Lower lobe of right lung (tissue), 2 donors: ENCODE measurements at places on chromosomes 3 and 15. TPM values are rescaled to one million over a fixed set of nuclear protein-coding genes. Genes with fewer than 3 reads are reported as not detected.

ACVR2B gene
- total RNA-seq: 8.2 TPM

SPINK8 gene
- not detected for total RNA-seq

WDR93 gene
- 1.2 TPM for total RNA-seq

GABRR3 gene
- total RNA-seq: not detected

NCKIPSD gene
- 20.7 TPM for total RNA-seq

GOLGA6L4 gene
- 1.6 TPM for total RNA-seq

CASR gene
- total RNA-seq: not detected

RLBP1 gene
- total RNA-seq: not detected

MAP1A gene
- total RNA-seq: 7.1 TPM

A4GNT gene
- total RNA-seq: 0.41 TPM

TUSC7 gene
- total RNA-seq: not detected

MED12L gene
- total RNA-seq: 0.44 TPM

STRIT1 gene
- total RNA-seq: not detected

NXPE3 gene
- 22.0 TPM for total RNA-seq

HHLA2 gene
- total RNA-seq: 4.9 TPM

PHLDB2 gene
- 33.6 TPM for total RNA-seq

MKRN2OS gene
- not detected for total RNA-seq

GRAMD2A gene
- 29.3 TPM for total RNA-seq

- no peaks in the 10 kb centered on the region for H3K27me3 ChIP-seq
- H3K4me1 ChIP-seq: peaks cover 7% of the 10 kb centered on the region
- DNase-seq: no peak
- H3K4me3 ChIP-seq: no peak overlapping the region
- H3K27ac ChIP-seq: no peak overlapping the region
- H3K36me3 ChIP-seq: no peaks in the 10 kb centered on the region
Observed at GRCh38 chr3:183386651-183387050, 41.8 kb downstream of the MCF2L2 start.

GRCh38 chr15:67090297-67091070 is 25.1 kb downstream of the SMAD3 start:
- H3K4me1 ChIP-seq: peaks cover 78% of the 10 kb centered on the region
- H3K4me3 ChIP-seq: no peak overlapping the region
- H3K27ac ChIP-seq: no peak overlapping the region
- H3K27me3 ChIP-seq: no peaks in the 10 kb centered on the region
- H3K36me3 ChIP-seq: peaks cover 6% of the 10 kb centered on the region
- DNase-seq: no peak

DNA sequence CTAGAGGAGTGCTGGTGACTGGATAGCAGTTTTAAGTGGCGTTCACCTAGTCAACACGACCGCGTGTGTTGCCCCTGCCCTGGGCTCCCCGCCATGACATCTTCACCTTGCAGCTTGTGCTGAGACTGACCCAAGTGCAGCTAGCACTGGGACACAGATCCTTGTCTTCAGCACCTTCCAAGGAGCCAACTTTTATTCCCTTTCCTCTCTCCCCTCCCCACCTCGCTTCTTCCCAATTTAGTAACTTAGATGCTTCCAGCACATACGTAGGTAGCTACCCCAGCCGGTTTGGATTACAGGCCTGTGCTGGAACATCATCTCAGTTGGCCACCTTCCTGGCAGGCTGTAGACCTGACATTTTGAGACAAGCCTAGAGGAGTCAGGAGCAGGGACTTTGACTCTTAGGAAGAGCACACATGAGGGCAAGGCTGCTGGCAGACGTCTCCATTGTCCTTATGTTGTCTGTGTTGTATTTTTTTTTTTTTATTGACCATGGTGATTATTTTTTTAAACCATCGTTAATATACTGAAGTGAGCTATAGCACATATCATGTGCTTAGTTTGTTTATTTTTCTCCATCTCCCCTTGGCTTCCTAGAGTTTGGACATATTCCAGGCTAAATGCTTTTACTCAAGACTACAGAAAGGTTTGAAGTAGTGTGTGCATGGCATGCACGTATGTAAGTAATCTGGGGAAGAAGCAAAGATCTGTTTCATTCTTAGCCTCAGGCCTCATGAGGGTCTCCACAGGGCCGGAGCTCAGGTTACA is 61.1 kb downstream of the AAGAB start:
- H3K36me3 ChIP-seq: peaks cover 54% of the 10 kb centered on the region
- no peak overlapping the region for H3K4me3 ChIP-seq
- no peak overlapping the region for H3K27ac ChIP-seq

DNA sequence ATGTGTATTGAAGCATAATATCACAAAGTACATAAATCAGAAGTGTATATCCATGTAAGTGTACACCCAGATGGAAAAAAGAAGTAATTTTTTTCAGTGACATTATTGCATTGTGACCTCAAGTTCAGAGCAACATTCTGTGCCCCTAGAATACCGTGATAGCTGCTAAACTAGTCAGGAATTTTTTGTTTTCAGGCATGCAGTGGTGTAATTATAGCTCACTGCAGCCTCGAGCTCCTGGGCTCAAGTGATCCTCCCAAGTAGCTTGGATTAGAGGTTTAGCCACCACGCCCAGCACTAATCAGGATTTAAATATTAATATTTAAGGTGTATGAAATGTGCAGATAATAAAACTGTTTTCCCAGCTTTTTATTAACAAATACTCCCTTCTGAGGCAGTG is 25.5 kb downstream of the SEC62 start:
- no peak for DNase-seq
- H3K36me3 ChIP-seq: peaks cover 78% of the 10 kb centered on the region
- H3K27me3 ChIP-seq: no peaks in the 10 kb centered on the region
- H3K4me3 ChIP-seq: no peak overlapping the region
- H3K27ac ChIP-seq: no peak overlapping the region

GRCh38 chr3:40737343-40737742 is 212.6 kb downstream of the ZNF621 start:
- no peak overlapping the region for H3K4me3 ChIP-seq
- H3K36me3 ChIP-seq: no peaks in the 10 kb centered on the region
- H3K27me3 ChIP-seq: no peaks in the 10 kb centered on the region
- H3K4me1 ChIP-seq: no peaks in the 10 kb centered on the region
- no peak for DNase-seq

DNA sequence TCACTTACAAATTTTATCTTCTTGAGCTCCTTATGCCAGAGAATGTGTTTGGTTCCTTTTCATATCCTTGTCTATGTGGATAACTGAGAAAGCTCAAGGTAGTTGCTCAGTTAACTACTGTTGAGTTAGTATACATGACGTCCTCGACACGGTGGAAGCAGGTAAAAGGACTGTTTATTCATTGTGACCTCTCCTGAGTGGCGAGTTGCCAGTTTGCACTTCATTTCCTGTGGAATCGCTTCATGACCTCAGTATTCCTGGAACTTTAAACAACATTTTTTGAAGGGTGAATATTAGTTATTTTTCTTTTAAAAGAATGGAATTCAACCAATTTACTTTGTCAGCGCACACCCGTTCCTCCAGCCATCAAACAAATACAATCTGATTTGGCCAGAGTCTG is 1.2 kb upstream of the TPRG1 start:
- DNase-seq: no peak
- H3K27ac ChIP-seq: no peak overlapping the region
- H3K27me3 ChIP-seq: no peaks in the 10 kb centered on the region
- H3K4me3 ChIP-seq: no peak overlapping the region
- no peaks in the 10 kb centered on the region for H3K4me1 ChIP-seq

- H3K27me3 ChIP-seq: no peaks in the 10 kb centered on the region
- H3K4me1 ChIP-seq: peaks cover 9% of the 10 kb centered on the region
- no peak overlapping the region for H3K4me3 ChIP-seq
- no peak overlapping the region for H3K27ac ChIP-seq
- H3K36me3 ChIP-seq: no peaks in the 10 kb centered on the region
Observed at GRCh38 chr3:197507081-197507480, 48.7 kb downstream of the BDH1 start.

GRCh38 chr3:25447925-25448324 is 19.9 kb downstream of the RARB start:
- peaks cover 16% of the 10 kb centered on the region for H3K4me1 ChIP-seq
- H3K27ac ChIP-seq: no peak overlapping the region
- H3K36me3 ChIP-seq: no peaks in the 10 kb centered on the region

GRCh38 chr3:77319711-77320110 is 279.8 kb downstream of the ROBO2 start:
- no peaks in the 10 kb centered on the region for H3K36me3 ChIP-seq
- no peak for DNase-seq
- H3K27ac ChIP-seq: no peak overlapping the region
- H3K4me3 ChIP-seq: no peak overlapping the region
- no peaks in the 10 kb centered on the region for H3K27me3 ChIP-seq
- no peaks in the 10 kb centered on the region for H3K4me1 ChIP-seq

DNA sequence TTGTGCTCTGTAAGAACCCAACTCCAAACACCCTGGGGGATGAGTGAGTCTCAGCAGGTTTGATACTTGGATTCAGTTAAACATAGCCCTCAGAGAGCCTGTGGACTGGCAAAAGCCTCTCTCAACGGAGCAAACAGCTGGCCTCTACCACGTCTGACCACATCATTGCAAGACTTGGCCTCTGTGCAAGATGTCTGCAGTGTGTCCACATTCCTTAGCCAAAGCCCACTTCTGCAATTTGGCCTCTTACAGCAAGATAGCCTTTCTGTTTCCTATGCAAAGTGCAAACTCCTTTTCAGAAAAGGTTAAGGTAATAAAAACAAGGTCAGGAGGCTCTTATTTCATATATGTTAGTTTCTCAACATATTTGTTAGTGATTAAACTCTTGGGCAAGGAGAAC is 27.9 kb downstream of the FBN1 start:
- no peak overlapping the region for H3K4me3 ChIP-seq
- no peak overlapping the region for H3K27ac ChIP-seq
- H3K36me3 ChIP-seq: no peaks in the 10 kb centered on the region
- no peaks in the 10 kb centered on the region for H3K27me3 ChIP-seq
- H3K4me1 ChIP-seq: no peaks in the 10 kb centered on the region
- peak; percentile 52 for DNase-seq

GRCh38 chr15:93029214-93029835 is 59.7 kb downstream of the RGMA start:
- peaks cover 60% of the 10 kb centered on the region for H3K4me1 ChIP-seq
- no peak overlapping the region for H3K4me3 ChIP-seq
- no peak for DNase-seq

DNA sequence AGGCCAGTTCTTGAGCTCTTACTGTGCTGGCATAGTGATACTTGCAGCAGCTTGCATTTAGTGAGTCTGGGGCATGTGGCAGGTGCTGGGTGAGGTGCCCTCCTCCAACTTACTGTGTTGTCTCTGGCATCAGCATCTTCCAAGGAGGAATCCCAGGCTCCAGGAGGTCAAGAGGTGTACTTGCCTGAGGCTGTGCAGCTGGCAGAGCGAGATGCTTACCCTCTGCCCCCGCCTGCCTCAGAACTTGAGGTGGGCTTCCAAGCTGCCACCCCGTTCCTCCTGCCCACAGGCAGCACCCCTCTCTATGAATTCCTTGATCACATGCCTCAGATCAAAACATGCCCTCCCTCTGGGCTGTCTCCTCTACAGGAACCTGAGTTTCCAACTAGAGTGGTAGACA is 86.0 kb downstream of the EEFSEC start:
- DNase-seq: no peak
- H3K27ac ChIP-seq: no peak overlapping the region
- H3K36me3 ChIP-seq: no peaks in the 10 kb centered on the region
- H3K27me3 ChIP-seq: no peaks in the 10 kb centered on the region
- H3K4me1 ChIP-seq: no peaks in the 10 kb centered on the region

DNA sequence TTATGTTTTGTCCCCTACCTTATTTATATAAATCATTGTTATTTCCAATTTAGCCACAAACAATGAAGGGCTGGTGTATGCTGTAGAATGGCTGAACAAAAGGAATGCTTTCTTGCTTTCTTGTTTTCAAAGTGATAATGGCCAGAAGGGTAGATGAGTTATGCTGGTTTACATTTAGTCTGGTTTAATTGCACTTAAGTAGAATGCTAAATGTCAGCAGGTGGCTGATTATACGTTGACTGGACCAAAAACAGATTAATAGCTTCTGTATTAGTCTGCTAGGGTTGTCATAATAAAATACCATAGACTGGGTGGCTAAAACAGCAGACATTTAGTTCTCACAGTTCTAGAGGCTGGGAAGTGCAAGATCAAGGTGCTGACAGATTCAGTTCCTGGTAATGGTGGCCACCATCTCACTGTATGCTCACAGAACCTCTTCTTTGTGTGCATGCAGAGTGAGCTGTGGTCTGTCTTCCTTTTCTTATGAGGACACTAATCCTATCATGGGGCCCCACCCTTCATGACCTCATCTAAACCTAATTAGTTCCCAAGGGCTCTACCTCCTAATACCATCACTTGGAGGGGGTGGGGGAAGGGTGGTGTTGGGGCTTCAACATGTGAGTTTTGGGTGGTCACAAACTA is 17.1 kb upstream of the XIRP1 start:
- no peaks in the 10 kb centered on the region for H3K27me3 ChIP-seq
- no peak for DNase-seq
- H3K27ac ChIP-seq: no peak overlapping the region
- no peaks in the 10 kb centered on the region for H3K36me3 ChIP-seq
- H3K4me3 ChIP-seq: no peak overlapping the region

DNA sequence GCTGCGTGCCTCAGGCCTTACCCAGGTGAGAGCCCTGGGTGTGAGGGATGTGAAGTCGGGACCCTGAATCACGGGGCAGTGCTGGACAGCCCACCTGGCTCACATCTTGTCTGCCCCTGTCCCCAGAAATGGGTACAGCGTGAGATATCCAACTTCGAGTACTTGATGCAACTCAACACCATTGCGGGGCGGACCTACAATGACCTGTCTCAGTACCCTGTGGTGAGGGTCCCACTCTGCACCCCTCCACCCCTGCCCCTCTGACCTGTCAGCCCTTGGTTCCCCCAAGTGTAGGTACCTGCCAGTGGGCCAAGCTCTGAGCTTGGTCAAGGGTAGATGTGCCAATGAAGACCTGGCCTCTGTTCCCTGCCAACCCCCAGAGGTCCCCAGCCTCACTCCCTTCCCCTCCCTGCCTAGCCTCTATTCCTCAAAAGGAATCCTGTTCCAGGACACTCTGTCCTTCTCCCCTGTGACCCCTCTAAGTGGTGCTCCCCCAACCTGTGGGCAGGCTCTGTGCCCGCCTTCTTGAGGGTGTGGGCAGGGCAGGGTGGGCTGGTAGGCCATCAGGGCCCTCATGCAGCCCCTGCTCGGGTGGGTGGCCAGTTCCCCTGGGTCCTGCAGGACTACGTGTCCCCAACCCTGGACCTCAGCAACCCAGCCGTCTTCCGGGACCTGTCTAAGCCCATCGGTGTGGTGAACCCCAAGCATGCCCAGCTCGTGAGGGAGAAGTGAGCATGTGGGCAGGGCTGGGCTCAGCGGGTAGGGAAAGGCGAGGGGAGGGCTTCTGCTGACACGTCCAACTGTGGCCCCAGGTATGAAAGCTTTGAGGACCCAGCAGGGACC is 25.1 kb downstream of the NBEAL2 start:
- H3K4me1 ChIP-seq: peaks cover 8% of the 10 kb centered on the region
- no peak overlapping the region for H3K4me3 ChIP-seq
- no peak overlapping the region for H3K27ac ChIP-seq
- H3K36me3 ChIP-seq: peaks cover 85% of the 10 kb centered on the region

DNA sequence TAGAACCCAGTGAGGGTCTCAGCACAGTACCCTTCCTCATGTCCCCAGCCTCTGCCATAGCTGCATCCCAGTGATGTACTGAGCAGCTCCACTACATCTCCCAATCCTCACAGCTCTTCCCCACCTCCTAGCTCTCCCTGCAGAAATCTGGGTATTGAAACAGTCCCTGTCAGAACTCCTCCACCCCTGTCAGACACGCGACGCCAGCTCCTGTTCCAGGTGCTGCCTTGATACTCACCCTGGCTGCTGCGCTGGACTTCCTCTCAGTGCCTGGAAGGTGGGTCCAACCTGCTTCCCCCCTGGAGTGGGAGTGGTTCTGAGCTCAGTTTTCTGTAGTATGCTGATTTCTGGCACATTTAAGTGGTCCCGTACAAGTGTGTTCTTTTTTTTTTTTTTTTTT is 160.9 kb upstream of the SLCO3A1 start:
- no peaks in the 10 kb centered on the region for H3K4me1 ChIP-seq
- no peaks in the 10 kb centered on the region for H3K27me3 ChIP-seq
- no peak for DNase-seq
- no peak overlapping the region for H3K4me3 ChIP-seq
- no peaks in the 10 kb centered on the region for H3K36me3 ChIP-seq
- no peak overlapping the region for H3K27ac ChIP-seq
